ENCODE measurements at places on chromosomes 1 and 21.
A peak's percentile ranks its signal among the peaks of the same experiment; 100 is the strongest.

DNA sequence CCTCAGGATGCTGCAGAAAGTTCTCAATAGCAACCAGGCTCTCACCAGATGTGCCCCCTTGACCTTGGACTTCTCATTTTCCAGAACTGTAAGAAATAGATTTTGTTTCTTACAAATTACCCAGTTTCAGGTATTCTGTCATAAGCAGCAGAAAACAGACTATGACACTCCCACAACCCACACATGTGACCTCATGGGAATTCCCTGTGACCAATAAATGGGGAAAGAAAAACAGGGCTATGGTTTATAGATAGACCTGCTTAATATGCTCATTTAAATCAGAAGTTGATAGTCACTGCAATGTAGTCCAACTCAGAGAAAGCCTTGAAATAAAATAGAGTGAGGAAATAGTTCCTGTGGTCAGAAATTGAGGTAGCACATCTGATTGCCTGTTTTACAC lies 380.9 kb upstream of the PTBP2 start:
- no peak for DNase-seq

DNA sequence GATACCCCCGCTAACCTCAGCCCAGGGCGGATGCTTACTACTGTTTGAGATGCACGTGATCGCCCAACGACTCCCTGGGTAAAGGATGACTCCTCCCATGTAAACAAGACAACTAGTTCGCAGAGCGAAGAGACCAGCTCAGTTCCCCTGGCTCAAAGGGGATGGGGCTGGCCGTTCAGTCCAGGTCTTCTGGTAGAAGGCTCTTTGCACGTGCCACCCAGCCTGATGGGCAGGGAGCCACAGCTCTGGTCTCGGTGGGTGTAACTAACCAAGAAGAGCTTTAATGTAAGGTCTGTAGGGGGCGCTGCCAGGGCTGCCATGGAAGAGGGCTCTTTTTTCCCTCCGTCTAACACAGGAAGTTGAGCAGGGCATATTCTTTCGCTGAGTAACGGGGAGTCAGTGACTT lies 49.4 kb upstream of the PARP1 start:
- peak; percentile 20 for DNase-seq

DNA sequence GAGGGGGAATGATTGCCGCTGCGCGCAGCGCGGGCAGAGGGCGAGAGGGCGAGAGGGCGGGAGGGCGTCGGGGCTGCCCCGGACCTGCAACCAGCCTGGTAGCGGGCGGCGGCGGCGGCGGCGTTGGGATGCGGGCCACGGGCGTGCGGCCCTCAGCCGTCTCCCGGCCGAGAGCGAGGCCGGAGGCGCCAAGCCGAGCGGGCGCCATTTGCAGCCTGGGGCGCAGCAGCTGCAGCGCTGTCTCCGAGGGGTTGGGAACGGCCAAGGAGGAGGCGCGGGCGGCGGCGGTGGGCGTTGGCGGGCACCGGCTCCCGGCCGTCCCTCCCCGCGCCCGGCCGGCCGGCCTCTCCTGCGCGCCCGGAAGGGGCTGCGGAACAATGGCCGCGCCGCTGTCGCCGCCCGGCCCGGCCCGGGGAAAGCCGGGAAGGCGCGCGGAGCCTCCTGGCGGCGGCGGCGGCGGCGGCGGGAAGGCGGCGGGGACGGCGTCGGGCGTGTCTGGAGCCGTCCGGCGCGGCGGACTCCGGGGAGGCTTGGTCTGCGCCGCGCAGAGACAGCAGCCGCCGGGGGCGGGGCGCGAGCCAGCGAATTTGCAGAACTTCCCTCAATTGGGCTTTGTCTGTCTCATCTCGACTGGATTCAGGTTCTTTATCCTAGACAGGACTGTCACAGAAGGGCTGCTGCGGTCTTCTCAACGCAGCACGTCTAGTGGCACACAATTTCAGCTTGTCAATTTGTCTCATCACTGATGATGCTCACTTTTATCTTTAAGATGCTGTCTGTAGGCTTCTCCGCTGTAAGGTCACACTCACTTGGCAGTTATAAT lies 35.7 kb downstream of the ZBTB8B start:
- peak; percentile 80 for DNase-seq

DNA sequence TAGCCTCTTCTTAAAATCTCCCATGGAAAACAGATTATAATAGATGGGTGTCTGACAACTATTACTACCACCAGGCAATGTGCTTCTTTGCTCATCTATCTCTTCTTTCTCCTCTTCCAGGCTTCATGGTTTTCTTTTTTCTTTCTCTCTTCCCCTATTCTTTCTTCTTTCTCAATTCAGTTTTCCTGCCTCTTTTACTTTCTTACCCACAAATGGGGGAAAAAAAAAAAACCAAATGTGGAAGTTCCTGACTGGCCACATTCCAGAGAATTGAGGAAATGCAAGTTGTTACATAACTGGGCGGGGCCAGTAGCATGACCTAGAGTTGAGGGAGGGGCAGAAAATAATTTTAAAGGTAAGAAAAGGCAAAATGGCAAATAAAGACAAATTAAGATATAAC lies 10.9 kb upstream of the SMG7 start:
- DNase-seq: peak; percentile 89

DNA sequence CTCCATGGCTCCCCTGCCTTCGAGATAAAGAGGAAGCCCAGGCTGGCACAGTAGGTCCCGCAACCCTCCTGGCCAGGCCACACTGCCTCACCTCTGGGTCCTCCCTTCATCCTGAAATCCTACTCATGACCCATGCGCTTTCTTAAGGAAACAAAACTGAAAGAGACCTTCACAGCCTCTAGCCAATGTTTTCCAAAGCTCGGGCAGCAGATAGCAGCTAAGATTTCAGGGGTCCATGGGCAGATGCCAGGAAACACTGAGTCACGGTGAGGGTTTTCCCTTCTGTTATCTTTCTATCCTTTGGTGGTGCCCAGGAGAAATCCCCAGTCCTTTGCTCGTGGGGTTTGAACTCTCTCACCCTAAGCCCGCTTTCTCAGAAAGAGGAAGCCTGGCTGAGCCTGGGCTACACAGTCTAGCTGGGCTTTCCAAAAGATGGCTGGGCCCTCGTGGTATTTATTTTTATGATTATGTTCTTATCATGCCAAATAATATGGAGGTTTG lies 26.6 kb downstream of the TTC39A start:
- peak; percentile 28 for DNase-seq

GRCh38 chr1:55781944-55782482 lies 566.8 kb upstream of the USP24 start:
- DNase-seq: no peak

DNA sequence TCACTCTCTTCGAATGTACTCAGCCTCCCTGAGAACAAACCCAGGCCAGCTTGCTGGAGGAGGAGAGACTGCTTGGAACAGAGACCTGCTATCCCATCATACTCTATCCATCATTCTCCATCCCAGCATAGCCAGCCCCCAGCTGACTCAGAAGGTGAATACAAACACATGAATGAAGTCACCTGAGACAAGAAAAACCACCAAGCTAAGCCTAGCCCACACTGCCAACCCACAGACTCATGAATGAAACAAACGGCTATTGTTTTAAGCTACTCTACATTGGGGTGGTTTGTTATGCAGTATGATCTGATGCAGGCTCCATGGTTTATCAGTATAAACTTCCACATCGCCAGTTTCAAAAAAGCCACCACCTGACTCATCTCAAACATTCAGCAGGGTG lies 395.6 kb downstream of the SETD4 start:
- DNase-seq: no peak

GRCh38 chr1:66774438-66774837 lies 22.2 kb downstream of the DYNLT5 start:
- DNase-seq: no peak
